CD4-positive, CD25-positive, alpha-beta regulatory T cell (primary cell): ENCODE measurements at places on chromosomes 4 and X. TPM values are rescaled to one million over a fixed set of nuclear protein-coding genes. Genes with fewer than 3 reads are reported as not detected.
A peak's percentile ranks its signal among the peaks of the same experiment; 100 is the strongest.

DNA sequence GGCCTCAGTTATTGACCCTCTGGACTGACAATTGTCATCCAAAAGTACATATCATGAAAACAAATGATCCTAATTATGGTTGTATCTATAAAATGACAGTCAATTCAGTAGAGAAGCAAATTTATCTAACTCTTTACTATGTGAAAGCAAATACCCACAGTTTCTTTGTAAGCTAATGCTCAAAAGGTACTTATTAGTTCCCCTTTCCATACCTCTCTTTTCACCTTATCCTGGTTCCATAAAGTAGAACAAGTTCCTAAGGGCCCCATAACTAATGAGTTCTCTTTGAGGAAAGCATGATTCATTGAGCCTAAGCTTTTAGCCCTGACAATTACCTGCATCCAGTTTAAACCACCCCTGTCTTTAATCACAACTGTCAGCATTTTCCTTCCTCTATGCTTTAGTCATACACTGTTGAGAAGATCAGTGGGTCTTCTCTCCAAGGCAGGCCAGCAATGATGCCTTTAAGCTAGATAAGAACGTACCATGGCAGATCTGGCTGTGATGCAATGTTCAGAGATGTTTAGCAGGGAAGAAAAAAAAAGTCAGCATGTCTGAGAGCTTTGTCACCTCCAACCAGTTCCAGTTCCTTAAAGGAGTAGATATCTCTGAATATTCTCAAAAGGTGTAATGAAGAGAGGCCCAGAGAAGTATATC lies 179.7 kb upstream of the RASGEF1B start:
- DNase-seq, result no peak

GRCh38 chrX:107659768-107660167 lies 31.5 kb downstream of the PRPS1 start:
- DNase-seq, result peak; percentile 53

DNA sequence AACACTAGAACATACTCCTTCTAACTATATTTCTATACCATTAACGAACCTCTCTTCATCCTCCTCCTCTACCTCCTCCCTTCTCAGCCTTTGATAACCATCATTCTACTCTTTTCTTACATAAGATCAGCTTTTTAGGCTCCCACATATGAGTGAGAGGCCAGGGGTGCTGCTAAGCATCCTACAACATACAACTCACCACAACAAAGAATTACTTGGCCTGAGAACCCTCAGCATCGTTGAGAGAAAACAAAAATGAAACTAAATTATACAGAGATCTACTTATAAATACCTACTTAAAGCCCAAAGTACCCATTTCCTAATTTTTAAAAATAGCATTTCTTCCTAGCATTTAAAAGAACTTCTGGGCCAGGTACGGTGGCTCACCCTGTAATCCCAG lies 77.7 kb downstream of the CC2D2A start:
- DNase-seq, result peak; percentile 76

GRCh38 chr4:178255172-178255571 lies 812.9 kb upstream of the AGA start:
- DNase-seq, result no peak

DNA sequence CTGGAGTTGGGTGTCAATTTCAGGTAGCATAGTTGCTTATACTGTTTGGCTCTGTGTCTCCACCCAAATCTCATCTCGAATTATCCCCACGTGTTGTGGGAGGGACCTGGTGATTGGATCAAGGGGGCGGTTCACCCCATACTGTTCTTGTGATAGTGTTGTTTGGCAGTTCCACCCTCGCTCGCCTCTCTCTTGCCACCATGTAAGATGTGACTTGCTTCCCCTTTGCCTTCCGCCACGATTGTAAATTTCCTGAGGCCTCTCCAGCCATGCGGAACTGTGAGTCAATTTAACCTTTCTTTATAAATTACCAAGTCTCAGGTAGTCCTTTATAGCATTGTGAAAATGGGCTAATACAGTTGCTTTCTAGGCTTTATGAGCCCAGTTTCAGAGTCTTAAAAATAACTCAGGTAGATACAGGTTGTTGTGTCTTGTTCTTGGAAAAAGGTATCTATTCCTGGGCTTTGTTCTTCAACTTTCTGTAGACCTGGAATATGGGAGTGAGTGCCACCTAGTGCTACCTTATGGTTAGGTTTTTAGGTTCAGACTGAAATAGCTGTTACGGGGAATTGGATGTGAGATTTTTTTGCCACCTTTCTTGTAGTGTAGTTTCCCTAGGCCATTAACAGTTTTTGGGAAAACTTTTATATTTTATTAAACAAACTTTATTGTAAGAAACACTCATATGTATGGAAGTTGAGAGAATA lies 15.6 kb downstream of the PGK1 start:
- no peak for DNase-seq

DNA sequence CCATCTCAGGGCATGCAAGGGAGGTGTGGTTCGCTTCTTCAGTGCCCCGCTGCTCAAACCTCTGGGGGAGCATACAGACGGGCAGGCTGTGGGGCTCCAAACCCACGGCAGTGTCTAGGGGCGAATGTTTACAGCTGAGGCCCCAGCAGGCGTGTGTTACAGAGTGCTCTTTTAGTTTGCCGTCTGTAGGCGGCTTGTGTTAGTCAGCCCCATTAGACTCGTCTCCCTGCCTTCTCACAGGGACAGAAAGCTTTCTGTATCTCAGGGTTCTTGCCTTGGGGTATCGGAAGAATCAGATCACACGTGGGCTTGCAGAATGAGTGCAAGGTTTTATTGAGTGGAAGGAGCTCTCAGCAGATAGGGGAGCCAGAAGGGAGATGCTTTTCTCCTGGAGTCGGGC lies 10.6 kb downstream of the RS1 start:
- DNase-seq, result no peak

Gene THAP6
- 18.9 TPM for polyA plus RNA-seq

Gene TEX13C
- not detected for polyA plus RNA-seq
